Activated T-helper 9 cell treated with anti-CD3 and anti-CD28 coated beads, Interleukin-2, amount 50 U/mL, for 16 hours (primary cell): ENCODE measurements at places on chromosomes 4 and X.

DNA sequence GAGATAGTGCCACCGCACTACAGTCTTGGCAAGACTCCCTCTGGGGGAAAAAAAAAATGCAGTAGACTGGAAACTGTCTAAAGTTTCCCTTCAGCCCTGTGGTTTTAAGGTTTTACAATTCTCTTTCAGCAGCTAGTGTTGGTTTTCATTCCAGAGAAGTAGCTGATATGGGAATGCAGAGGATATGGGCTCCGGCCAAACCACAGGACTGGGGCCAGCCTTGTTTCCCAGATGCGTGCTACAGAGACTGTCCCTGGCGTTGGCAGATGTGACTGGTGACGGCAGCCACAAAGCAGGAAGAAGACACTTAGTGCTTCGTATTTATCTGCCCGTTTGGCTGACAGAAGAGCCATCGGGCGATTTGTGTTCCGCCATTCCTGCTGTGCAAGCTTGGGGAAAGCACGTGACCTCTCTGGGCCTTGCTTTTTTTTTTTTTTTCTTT, 43.2 kb downstream of the ZBTB49 start:
- no peak for DNase-seq

- DNase-seq: no peak
Measured at GRCh38 chr4:28482580-28483270, 1622.1 kb downstream of the STIM2 start.

GRCh38 chr4:73856518-73856917, 3.4 kb downstream of the PF4V1 start:
- no peak for DNase-seq

GRCh38 chrX:15146515-15146914, 123.4 kb downstream of the ASB9 start:
- no peak for DNase-seq

DNA sequence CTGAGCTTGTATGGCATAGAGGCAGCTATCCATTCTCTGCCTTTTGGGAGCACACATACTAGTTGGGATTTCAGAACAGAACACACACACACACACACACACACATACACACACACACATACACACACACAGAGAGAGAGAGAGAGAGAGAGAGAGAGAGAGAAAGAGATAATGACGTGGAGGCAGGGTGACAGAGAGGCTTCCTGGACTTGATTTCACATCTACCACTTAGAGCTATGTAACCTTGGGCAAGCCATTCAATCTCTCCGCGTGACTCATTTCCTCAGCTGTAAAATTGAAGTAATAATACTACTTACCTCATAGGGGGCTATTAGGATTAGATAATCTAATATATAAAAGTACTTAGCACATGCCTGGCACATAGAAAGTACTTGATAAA, 12.3 kb upstream of the GRIA3 start:
- no peak for DNase-seq

GRCh38 chrX:42837747-42838146, 59.8 kb upstream of the PPP1R2C start:
- DNase-seq: no peak

DNA sequence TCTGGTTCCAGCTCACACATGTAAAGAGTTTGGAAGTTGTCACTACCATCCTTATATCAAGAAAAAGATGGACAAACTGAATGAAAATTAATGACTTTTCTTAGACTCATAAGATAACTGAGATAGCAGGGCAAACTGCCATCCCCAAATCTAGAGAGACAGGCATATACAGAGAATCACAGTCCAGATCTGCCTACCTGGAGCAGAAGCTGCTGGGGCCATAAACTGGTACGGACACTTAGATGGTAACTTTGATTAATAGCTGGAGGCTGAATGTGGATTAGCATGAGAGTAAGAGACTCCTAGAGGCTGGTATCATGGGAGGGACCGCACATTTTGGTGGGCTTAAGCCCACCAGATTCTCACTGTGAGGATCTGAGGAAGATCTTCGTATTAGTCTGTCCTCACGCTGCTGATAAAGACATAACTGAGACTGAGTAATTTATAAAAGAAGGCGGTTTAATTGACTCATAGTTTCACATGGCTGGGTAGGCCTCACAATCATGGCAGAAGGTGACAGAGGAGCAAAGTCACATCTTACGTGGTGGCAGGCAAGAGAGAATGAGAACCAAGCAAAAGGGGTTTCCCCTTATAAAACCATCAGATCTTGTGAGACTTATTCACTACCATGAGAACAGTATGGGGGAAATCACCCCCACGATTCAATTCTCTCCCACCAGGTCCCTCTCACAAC, 10.8 kb upstream of the POLA1 start:
- DNase-seq: peak; percentile 11

DNA sequence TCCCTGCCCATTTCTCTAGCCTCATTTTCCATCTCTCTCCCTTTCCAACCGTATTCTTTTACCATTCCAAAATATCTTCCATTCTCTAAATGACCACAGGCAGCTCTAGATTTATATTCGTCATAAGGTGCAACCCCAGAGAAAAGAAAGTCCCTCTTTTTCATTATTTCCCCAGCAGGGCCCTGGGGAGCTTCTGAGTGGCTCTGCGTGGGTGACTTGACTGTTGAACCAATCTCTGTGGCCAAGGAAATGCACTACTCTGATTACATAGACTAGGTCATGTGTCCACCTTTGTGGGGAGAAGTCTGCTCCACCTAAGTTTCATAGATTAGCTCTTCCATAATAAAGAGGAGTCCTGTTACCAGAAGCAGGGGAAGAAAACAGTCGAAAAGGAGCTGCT, 51.4 kb downstream of the ATOH1 start:
- no peak for DNase-seq

- DNase-seq: peak; percentile 41
Measured at GRCh38 chrX:49884290-49884862, 5.1 kb downstream of the USP27X start.
